ENCODE measurements at places on chromosomes 11 and 22. TPM values are rescaled to one million over a fixed set of nuclear protein-coding genes. Genes with fewer than 3 reads are reported as not detected.

Gene PRPF19
- 148 TPM for total RNA-seq

Gene PLEKHA7
- 6.4 TPM for total RNA-seq

Gene APOL3
- total RNA-seq, result 50.6 TPM

Gene BIK
- 1.9 TPM for total RNA-seq

Gene ACTN3
- 0.26 TPM for total RNA-seq

Gene A4GALT
- total RNA-seq, result not detected

Gene APOBEC3C
- 75.3 TPM for total RNA-seq

Gene BEST1
- total RNA-seq, result 0.65 TPM

Gene KDM4D
- 1.5 TPM for total RNA-seq

Gene HOATZ
- not detected for total RNA-seq

Gene DNAJB7
- not detected for total RNA-seq

Gene MRGPRX4
- total RNA-seq, result not detected

Gene OR5AR1
- not detected for total RNA-seq

Gene RANGAP1
- 157 TPM for total RNA-seq

All from activated CD4-positive, alpha-beta T cell treated with anti-CD3 and anti-CD28 coated beads for 36 hours (primary cell).